ENCODE measurements at places on chromosomes 7 and 10. TPM values are rescaled to one million over a fixed set of nuclear protein-coding genes. Genes with fewer than 3 reads are reported as not detected.

- no peak for DNase-seq
- no peaks in the 10 kb centered on the region for H3K4me1 ChIP-seq
- H3K27me3 ChIP-seq = no peaks in the 10 kb centered on the region
- H3K4me3 ChIP-seq = no peak overlapping the region
Observed at GRCh38 chr10:43949351-43949750, 300.7 kb upstream of the ZNF32 start.

DNA sequence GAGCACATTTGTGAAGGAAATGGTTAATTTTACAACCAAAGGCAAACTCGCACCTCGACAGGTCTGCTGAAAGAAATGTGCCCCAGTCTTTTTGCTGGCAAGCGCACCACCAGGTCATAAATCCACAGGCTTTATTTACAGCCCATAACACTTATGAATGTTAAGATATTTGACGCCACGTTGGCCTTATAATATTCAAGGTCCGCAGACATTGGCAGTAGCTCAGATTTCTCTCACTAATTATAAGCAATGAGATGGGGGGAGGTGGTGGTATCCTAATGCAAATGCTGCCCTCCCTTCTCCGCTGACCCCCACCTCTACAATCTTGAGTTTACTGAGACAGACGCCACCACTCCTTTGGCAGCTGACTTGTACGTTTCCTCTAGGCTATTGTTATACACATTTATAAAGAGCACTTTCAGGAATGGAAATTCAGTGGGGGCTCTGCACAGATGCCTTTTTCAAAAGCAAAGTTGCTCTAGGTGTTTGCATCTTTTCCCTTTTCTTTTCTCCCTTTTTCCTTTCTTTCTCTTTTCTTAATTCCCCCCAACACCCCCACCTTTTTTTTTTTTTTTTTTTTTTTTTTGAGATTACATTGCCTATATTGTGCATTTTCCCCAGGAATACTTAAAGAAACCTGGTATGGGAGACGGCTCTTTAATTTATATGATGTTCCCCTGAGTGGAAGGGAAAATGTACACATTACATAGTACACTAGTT is 6.7 kb downstream of the TCF7L2 start:
- peaks cover 41% of the 10 kb centered on the region for H3K4me1 ChIP-seq
- H3K27me3 ChIP-seq = no peaks in the 10 kb centered on the region
- no peak overlapping the region for H3K27ac ChIP-seq
- DNase-seq = no peak

DNA sequence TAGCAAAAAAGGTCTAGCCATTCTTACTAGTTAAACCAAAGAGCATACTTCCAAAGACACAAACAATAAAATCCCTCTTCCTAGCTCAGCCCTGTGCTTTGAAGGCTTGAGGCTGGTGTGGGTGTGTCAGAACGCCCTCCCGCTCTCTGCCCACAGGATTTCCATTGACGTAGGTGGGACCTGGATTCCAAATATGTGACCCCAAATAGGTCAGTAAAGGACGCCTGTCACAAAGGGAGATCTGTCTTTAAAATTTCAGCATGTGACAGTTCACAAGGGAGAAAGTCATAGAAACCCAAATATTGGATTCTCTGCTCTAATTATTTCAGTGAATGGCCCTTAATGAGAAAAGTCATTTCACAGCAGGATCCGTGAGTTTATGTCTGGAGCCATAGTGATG is 39.9 kb upstream of the LYZL1 start:
- H3K36me3 ChIP-seq = no peaks in the 10 kb centered on the region
- DNase-seq = no peak
- no peaks in the 10 kb centered on the region for H3K4me1 ChIP-seq

- H3K4me1 ChIP-seq = peaks cover 33% of the 10 kb centered on the region
- H3K27ac ChIP-seq = peak overlapping the region; percentile 83
- DNase-seq = peak; percentile 62
- H3K36me3 ChIP-seq = no peaks in the 10 kb centered on the region
Observed at GRCh38 chr7:815284-816216, 16.7 kb upstream of the SUN1 start.

GRCh38 chr10:48845512-48845911 is 94.1 kb downstream of the LRRC18 start:
- H3K4me3 ChIP-seq = no peak overlapping the region
- no peak for DNase-seq
- H3K27ac ChIP-seq = no peak overlapping the region
- H3K27me3 ChIP-seq = no peaks in the 10 kb centered on the region

DNA sequence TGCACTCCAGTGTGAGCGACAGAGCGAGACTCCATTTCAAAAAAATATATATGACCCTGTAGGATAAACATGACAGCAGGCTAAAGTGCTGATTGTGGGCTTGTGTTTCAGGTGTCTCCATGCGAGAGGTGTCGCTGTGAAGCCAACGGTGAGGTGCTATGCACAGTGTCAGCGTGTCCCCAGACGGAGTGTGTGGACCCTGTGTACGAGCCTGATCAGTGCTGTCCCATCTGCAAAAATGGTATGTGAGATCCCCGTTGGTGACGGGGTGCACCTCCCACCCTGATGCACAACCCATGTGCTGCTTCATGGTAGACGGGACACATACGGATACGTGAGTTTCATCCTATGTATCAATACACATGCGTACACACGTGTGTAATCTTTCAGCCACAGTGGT is 29.2 kb downstream of the VWC2 start:
- H3K27ac ChIP-seq = no peak overlapping the region
- no peaks in the 10 kb centered on the region for H3K27me3 ChIP-seq
- H3K4me1 ChIP-seq = peaks cover 24% of the 10 kb centered on the region
- H3K4me3 ChIP-seq = no peak overlapping the region

GRCh38 chr7:12127455-12127854 is 83.6 kb upstream of the TMEM106B start:
- no peak for DNase-seq
- no peak overlapping the region for H3K27ac ChIP-seq
- no peaks in the 10 kb centered on the region for H3K4me1 ChIP-seq

DNA sequence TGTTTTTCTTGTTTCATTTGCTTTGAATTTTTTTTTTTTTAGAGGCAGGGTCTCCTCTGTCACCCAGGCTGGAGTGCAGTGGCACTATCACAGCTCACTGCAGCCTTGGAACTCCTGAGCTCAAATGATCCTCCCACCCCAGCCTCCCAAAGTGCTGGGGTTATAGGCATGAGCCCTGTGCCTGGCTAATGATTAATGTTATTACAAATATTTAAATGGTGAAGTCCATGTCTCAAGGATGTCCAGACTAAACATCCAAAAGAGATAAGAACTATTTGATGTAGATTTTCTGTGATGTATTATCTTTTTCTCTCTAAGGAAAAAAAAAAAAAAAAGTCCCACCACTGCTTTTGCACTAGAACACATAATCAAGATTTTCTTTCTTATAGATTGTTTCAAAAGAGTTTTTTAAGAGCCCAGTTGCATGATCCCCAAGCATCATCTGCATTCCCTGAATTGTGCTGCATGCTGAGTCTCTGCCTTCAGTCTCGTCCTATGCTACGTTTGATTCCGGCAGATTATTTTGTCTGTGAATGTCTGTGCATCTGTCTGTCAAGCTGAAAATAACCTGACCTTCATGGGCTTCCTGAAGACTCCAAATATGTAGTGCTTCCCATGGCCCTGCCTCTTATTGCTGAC is 33.4 kb downstream of the MACROH2A2 start:
- no peaks in the 10 kb centered on the region for H3K36me3 ChIP-seq
- no peak for DNase-seq
- H3K4me1 ChIP-seq = no peaks in the 10 kb centered on the region

- no peaks in the 10 kb centered on the region for H3K36me3 ChIP-seq
- no peaks in the 10 kb centered on the region for H3K27me3 ChIP-seq
- no peaks in the 10 kb centered on the region for H3K4me1 ChIP-seq
- no peak overlapping the region for H3K27ac ChIP-seq
- H3K4me3 ChIP-seq = no peak overlapping the region
Observed at GRCh38 chr10:15334650-15335323, 36.3 kb downstream of the FAM171A1 start.

DNA sequence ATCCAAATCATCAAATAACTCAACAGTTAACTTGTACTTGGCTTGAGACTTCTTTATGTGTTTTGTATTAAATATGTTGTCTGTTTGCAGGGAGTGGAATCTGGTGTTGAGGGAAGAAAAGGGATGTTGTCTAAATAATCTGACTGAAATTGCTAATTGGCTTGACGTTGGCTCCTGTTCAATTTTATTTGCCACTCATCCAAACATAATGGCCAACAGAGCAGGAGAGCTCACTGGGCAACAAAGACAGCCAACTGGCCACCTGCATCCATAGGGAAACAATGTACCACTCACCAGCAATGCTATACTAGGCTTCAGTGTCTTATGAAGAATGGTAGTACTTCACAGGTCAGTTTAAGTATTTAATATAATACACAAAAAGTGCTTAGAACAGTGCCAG is 80.5 kb downstream of the FAM13C start:
- peaks cover 5% of the 10 kb centered on the region for H3K4me1 ChIP-seq
- H3K27ac ChIP-seq = no peak overlapping the region
- H3K36me3 ChIP-seq = no peaks in the 10 kb centered on the region
- DNase-seq = no peak
- H3K4me3 ChIP-seq = no peak overlapping the region

GRCh38 chr10:1294748-1295147 is 238.6 kb downstream of the WDR37 start:
- no peaks in the 10 kb centered on the region for H3K36me3 ChIP-seq
- H3K27me3 ChIP-seq = no peaks in the 10 kb centered on the region
- no peak overlapping the region for H3K27ac ChIP-seq
- H3K4me3 ChIP-seq = no peak overlapping the region
- no peaks in the 10 kb centered on the region for H3K4me1 ChIP-seq
- DNase-seq = no peak

DNA sequence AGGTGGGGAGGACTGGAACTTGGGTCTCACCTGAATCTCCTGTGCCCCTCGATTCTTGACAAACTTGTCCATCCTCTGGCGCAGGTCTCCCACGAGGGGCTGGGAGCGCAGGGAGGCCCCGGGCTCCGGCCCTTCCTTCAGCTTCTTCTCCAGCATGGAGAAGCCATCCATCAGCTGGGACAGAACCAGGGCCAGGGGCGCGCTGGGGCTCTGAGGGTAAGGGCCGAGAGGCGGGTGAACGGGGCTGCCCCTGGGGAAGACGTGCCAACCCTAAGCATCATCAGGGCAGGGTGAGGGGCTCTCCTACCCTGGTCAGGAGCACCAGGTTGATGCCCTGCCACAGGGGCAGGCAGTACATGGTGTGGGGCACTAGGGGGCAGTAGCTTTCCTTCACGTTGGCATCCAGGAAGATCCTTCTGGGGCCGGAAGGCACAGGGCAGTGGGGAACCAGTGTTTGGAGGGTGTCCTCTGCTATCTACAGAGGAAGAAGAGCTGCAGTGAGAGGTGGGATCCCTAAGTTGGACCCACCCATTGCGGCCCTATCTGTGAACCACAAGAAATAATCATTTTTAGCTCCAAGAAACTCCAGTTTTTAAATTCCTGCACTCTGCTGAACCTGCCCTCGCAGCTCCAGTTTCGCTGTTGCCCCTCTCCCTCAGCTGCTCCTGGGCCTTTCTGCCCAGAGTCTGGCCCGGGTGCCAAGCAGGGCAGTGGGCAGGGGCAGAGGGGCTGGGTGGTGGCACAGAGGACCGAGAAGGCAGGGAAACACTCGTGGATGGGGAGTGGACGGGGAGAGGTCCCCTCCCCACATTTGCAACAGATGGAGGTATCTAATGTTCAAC is 10.8 kb upstream of the PYROXD2 start:
- peaks cover 23% of the 10 kb centered on the region for H3K36me3 ChIP-seq
- DNase-seq = no peak
- no peak overlapping the region for H3K27ac ChIP-seq
- H3K27me3 ChIP-seq = no peaks in the 10 kb centered on the region
- H3K4me1 ChIP-seq = no peaks in the 10 kb centered on the region

GRCh38 chr10:2251631-2252030 is 514.3 kb upstream of the ADARB2 start:
- H3K27me3 ChIP-seq = no peaks in the 10 kb centered on the region
- H3K4me3 ChIP-seq = no peak overlapping the region
- no peak for DNase-seq
- H3K36me3 ChIP-seq = no peaks in the 10 kb centered on the region

- peaks cover 28% of the 10 kb centered on the region for H3K4me1 ChIP-seq
- H3K4me3 ChIP-seq = no peak overlapping the region
- H3K36me3 ChIP-seq = no peaks in the 10 kb centered on the region
- no peaks in the 10 kb centered on the region for H3K27me3 ChIP-seq
- H3K27ac ChIP-seq = no peak overlapping the region
- DNase-seq = no peak
Observed at GRCh38 chr10:3098689-3099088, 31.3 kb downstream of the PFKP start.

- no peaks in the 10 kb centered on the region for H3K36me3 ChIP-seq
- no peak overlapping the region for H3K4me3 ChIP-seq
- no peaks in the 10 kb centered on the region for H3K27me3 ChIP-seq
- peaks cover 8% of the 10 kb centered on the region for H3K4me1 ChIP-seq
- DNase-seq = no peak
Observed at GRCh38 chr10:97849103-97849686, 448 bp upstream of the GOLGA7B start.

GRCh38 chr10:70190581-70190980 is 20.3 kb upstream of the SAR1A start:
- no peak overlapping the region for H3K27ac ChIP-seq
- no peaks in the 10 kb centered on the region for H3K4me1 ChIP-seq
- no peaks in the 10 kb centered on the region for H3K27me3 ChIP-seq
- no peak for DNase-seq
- H3K36me3 ChIP-seq = no peaks in the 10 kb centered on the region

GRCh38 chr7:2131341-2131740 is 101.4 kb downstream of the MAD1L1 start:
- no peaks in the 10 kb centered on the region for H3K36me3 ChIP-seq
- no peak overlapping the region for H3K4me3 ChIP-seq
- H3K27me3 ChIP-seq = no peaks in the 10 kb centered on the region
- no peak for DNase-seq

DNA sequence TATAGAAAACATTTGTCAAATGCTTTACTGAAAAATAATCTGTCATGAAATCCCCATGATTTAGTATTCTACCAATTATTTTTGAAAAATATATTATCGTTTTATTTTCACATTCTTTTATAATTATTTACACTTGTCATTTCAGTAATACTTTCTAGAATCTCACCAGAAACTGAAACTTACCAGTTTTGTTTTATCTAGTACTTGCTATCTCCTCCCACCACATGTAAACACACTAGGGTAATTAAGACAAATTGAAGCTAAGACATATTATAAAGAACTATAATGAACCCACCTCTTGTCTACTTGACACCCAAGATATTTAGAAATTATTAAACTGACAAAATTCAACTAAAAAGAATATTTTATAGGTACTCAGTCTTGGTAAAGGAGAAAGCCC is 51.5 kb upstream of the GRM3 start:
- no peaks in the 10 kb centered on the region for H3K27me3 ChIP-seq
- H3K4me3 ChIP-seq = no peak overlapping the region
- no peaks in the 10 kb centered on the region for H3K36me3 ChIP-seq
- no peaks in the 10 kb centered on the region for H3K4me1 ChIP-seq

- peak; percentile 94 for DNase-seq
- peak overlapping the region; percentile 91 for H3K27ac ChIP-seq
- H3K4me3 ChIP-seq = no peak overlapping the region
- H3K27me3 ChIP-seq = no peaks in the 10 kb centered on the region
Observed at GRCh38 chr10:110356628-110357245, 52.0 kb upstream of the SMNDC1 start.

Gene DRGX
- not detected for total RNA-seq

Gene TMEM60
- total RNA-seq = 16.9 TPM

Gene AGBL3
- 3.8 TPM for total RNA-seq

Gene GRID2IP
- total RNA-seq = 0.34 TPM

Gene RTKN2
- total RNA-seq = 1.2 TPM

Gene TBXAS1
- 10.1 TPM for total RNA-seq

Gene ADAMTS14
- total RNA-seq = not detected

Gene SH2D4B
- 1.6 TPM for total RNA-seq
